ENCODE measurements at places on chromosomes 12 and 14.

GRCh38 chr12:46473634-46474329 is 101.2 kb upstream of the SLC38A2 start:
- no peak for DNase-seq

DNA sequence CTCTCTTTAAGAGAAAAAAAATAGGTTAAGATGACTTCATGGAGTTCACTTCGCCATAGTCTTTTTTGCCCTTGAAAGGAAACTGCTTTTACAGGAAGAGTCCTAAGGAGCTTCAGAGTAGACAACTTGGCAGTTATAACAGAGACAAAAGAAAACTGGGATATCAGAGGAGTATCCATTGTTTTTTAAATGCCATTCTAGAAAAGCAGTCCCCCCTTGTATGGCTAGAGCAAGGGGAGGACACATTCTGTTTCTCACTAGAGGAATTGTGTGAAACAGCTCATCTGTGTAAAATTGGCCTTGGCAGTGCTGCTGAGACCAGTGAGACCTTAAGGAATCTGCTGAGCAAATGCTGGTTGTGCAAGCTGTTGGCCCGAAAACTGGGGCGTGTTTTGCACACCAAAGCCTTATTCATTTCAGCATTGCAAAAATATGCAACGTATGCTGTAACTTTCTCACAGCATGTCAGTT is 128.0 kb downstream of the GPR135 start:
- no peak for DNase-seq

GRCh38 chr12:8860165-8860961 is 37.9 kb downstream of the A2ML1 start:
- no peak for DNase-seq

DNA sequence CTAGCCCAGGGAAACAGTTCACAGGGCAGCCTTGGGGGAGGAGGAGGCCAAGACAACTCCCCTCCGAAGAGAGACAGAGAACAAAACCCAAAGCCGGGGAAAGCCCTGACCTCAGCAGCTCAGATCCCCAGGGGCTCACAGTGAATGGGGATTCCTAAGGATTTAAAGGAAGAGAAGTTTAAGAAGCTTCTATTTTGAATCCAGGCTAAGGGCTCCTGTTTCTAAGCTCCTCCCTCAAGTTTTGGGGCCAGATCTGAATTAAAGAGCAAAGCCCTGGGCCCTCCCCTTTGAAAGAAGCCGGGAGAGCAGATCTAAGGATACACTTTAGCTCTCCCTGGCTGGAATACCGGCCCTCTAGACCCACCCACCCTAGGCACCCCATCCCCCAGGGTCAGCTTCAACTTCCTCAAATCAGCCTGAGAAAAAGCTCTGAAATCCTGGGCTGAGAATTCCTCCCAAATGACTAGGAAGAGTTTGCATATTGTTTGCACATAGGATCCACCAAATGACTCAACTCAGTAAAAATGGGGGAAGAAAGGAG is 3.9 kb downstream of the KDM2B start:
- DNase-seq: no peak

DNA sequence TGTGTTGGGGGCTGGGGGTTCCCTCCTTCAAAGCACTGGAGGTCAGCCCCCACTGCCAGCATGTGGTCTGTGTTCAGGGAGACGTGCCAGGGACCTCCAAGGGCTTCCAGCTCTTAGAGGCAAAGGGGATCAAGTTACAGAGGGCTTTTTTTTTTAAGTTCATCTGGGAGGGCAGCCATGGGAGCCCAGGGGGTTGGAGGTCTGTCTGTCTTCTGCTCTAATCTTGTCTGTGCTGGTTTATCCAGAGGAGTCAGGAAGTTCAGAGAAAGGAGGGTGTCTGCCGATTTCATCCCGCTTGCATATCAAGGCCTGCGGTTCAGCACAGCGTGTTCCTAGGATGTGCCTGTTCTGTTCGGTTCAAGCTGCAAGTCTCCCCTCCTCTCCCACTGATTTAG is 72.2 kb downstream of the TMEM132C start:
- no peak for DNase-seq

- DNase-seq: no peak
Measured at GRCh38 chr12:107196681-107197080, 103.3 kb upstream of the CRY1 start.

GRCh38 chr12:56836800-56837663 is 73.9 kb downstream of the HSD17B6 start:
- no peak for DNase-seq
